Activated naive CD4-positive, alpha-beta T cell (primary cell): ENCODE measurements at places on chromosomes 2 and 18.

DNA sequence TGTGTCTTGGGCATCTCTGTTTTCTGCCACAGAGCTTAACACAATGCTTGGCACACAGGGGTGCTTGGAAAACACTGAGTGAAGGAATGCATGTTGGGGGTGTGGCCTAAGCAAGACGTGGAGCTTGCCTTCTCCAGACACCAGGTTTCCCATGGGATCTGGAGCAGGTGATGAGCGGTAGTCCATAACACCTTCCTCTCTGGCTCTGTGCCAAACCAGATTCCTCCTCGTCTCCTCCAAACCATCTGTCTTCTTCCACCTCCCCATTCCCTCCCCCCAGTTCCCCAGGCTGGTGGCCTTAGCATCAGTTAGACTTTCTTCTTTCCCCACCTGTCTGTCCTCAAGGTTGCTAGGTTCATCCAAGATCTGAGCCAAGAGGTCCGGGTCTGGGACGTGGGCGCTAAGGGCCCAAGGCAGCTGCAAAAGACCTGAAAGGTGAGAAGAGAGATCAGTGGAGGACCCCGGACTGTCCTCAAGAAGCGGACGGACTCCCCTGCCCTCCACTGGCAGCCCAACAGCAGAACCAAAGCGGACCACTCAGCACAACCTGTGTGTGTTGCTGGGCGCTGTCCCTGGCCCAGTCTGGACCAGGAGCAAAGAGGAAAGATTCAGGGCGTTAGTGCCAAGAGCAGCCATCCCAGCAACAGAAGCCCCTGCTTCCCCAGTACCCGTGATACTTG is 1.2 kb upstream of the ITM2C start:
- DNase-seq, result no peak

GRCh38 chr2:216698895-216699294 is 3.5 kb upstream of the IGFBP5 start:
- DNase-seq, result no peak

- no peak for DNase-seq
These were observed 50.6 kb downstream of the GALNT3 start for GRCh38 chr2:165743442-165743841.

DNA sequence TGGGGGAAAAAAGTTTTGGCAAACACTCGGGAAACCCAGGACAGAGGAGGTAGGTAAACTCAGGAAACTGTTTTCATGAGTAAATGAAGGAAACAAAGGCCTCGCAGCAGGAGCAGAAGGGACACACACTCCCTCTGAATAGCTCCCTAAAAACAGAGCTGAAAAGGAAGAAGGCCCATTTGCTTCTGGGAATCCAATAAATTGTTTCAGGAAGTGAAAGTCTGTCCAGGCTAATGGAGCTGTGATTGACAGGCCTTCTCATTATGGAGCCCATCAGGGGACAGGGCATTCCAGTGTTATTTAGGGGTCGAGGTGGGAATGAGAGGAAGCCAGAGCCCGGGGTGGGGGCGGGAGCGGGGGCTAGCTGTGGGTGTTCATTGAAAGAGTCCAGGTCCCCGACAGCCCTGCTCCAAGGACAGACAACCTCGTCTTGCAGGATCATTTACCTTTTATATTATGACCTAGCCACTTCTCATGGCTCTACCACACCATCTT is 81.2 kb downstream of the GBX2 start:
- no peak for DNase-seq

GRCh38 chr2:117833911-117834310 is 19.4 kb downstream of the DDX18 start:
- DNase-seq, result no peak

DNA sequence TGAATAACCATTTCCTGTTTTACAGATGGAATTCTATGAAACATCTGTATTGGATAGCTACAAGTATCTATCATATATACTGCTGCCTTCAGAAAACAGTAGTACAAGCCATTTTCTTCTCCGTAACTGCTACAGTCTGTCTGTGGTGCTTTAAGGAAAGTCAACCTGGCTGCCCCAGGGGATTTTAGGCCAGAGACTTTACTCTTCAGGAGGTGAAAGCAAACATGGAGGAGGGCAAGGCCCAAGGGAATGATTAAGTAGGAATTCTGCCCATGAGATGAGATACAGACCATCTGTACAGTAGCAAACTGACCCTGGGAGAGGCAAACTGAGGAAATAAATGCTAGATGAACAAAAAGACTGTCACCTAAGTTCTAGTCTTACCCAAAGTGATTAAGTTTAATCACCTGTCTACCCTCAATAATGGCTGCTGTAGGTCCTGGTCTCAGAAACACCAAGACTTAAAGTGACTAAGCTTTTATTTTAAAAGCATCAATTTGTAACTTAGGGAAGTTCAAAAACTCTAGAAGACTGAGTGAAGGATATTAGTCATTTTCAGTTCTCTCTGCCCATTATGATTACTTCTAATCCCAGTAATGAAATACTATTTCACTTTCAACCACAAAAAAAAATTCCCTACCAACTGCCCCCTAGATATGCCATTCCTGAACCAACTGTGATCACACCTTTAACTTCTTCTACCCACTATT is 14.8 kb downstream of the MBD2 start:
- no peak for DNase-seq

DNA sequence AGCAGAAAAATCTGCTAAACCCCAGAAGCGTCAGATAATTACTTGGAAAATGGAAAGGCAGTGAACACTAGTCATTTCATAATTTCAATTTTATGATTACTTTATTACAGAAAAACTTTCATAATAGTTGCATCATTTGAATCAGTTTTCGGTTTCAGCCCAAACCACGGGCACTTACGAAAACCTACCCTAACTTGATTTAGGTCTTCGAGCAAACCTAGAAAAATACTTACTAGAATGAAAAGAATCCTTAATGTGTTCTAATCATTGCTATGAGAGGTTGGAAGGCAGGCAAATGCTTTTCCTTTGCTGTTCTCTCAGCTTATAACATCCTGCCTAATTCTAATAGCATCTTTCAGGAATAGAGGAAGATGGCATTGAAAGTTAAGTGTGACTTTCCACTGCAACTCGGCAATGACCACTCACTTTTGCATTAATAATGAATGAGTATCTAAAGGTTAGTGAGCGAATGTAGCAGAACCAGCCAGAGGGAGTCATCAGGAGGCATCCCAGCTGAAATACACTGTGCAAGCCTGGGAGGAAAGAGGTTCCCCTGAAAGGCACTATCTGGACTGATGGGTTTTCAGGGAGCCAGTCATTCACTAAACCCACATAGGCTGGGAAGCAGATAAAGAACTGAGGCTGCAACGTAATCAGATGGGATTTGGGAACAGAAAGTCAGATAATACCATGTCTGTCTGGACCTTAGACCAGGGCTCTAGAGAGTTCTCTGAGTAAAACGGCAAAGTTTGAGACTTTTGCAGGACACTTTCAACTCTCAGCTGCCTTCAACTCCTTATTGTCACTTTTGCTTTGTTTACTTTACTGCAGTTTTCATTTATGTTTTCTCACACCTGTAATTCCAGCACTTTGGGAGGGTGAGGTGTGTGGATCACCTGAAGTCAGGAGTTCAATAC is 520.8 kb downstream of the RNF144A start:
- DNase-seq, result no peak

GRCh38 chr2:31141443-31142085 is 3.3 kb upstream of the GALNT14 start:
- no peak for DNase-seq

- no peak for DNase-seq
These were observed 335.0 kb upstream of the NT5C1B start for GRCh38 chr2:18924386-18924785.

DNA sequence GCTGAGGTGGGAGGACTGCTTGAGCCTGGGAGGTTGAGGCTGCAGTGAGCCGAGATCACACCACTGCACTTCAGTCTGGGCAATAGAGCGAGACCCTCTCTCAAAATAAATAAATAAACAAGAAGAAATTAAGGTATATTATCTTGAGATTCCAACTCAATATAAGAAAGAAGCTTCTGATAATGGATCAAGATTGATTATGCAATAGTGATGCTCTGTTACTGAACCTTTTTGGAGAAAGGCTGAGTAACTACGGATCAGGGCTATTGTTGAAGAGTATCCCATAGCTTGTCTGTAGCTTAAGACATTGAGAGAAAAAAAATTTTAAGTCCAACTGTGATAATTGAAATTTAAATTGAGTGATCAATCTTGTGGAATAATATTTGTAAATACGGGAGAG is 17.7 kb downstream of the GULP1 start:
- no peak for DNase-seq

DNA sequence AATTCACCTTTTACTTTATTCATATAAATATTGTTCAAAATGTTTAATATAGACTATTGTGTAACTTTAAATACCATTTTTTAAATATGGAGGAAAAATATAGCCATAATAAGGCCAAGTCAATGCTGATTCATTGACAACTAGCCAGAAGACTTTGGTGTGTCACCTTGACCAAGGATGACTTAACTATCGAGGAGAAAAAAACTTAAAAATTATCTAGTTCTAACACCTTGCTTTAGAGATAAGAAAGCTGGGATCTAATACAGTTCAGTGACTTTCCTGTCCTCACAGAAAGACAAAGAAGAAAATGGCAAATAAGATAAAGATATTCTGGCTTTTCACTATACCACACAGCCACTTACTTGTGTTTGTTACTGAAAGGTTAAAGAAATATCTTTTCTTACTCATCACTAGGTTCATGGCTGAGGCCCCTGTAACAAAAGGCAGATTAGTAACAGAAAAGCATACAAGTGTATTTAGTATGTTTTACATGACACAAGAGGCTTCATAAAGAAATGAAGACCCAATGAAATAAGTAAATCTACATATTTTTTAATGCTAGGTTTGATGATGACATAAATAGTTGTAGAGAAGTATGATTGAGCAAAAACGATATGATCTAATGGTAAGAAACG is 65.9 kb upstream of the LRRTM1 start:
- DNase-seq, result no peak

DNA sequence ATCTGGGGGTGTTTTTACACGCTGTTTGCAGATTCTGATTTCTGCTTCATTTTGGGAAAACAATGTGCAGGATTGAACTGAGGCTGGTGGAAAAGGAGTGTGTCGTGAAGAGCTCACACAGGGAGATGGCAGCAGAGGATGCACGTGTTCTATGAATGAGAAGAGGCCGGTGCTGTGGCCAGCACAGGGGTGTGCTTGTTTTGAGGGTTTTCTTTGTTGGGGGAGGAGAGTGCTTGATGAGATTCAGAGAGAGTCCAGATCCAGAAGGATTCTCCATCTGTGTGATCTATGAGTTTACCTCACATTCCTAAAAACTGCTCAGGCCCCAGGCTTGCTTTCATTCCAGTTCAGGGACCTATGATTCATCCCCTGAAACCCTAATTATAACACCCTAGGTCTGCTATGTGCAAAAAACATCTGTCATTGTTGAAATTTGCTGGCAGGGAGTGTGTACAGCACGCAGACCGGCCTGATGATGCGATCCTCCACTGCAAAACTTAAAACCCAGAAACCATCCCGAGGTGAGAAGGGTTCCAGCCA is 12.1 kb downstream of the TGFA start:
- no peak for DNase-seq

- DNase-seq, result no peak
These were observed 1.1 kb upstream of the MAB21L4 start for GRCh38 chr2:240896871-240897692.

GRCh38 chr2:126674075-126674744 is 18.3 kb downstream of the GYPC start:
- no peak for DNase-seq

GRCh38 chr2:112166806-112167499 is 28.8 kb downstream of the FBLN7 start:
- DNase-seq, result no peak

DNA sequence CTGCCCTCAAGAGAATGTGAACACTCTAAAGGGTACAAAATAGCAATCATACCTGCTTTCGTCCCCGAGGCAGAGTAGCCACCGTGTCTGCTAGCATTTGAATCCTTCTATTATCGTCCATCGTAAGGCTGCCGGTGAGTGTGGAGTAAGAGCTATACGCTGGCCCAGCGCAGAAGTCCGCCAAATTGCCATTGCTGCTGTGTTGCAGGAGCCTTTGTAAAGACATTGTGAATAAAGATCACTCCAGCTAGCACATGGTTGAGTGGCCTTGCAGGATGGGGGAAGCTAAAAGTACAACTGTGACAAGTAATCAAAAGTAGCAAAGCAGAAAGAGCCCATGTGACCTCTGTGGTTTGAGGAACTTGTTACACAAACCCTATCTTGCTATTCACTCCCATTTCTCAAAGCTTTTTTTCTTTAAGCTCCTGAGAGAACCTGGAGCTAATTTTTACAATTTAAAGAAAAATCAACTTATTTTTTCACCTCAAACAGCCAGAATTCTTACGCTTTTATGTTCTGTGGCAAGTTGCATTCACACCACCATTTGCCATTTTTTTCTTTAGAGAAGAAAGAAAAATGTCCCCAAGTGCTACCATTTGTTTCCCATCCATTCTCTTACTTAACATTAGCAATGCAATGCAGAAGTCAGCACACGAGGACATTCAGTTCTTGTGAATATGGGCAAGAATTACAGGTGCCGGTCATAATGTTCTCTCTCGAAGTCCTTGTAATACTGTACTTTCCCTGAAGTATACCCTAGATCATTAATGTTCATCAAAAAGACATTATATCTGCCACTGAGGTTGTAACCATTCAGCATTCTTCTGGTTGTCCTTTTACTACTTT is at the start of gene CYTIP:
Gene CYTIP, minus strand, starts transcription at position 295 of the 846 bp plus-strand sequence. Its CDS starts 69 bp downstream, at position 226.
- DNase-seq, result peak; percentile 45

GRCh38 chr18:48599391-48599790 is 60.6 kb downstream of the CTIF start:
- no peak for DNase-seq

DNA sequence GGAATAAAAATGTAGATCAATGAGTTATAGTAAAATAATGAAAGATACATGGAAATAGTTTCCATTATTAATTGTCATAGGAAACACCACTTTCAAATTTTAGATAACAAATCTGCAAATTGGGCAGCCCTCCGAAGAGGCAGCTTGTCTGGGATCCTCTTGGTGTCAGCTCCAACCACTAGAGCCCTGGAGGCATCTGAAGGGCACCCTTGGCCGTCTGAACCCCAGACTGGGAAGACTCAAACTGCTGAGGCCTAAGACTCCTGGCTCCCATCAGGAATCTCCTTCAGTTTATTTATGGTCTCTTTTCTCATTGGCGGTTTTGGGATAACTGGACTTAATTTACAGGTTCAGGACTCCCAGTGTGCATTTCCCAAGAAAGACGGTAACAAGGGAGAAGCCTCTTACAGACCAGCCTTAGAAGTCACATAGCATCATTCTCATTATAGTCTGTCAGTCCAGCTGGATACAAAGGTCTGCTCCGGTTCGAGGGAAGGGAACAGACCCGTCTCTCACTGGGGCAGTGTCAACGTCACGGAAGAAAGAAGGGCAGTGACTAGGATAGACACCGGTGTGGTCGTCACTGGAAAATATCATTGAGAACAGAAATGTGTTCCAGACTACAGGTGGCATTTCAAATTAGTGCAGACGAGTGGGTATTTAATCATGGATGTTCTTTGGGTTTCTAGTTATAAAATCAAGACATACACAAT is 390.7 kb upstream of the NETO1 start:
- DNase-seq, result no peak

GRCh38 chr18:53800171-53800570 is 424.3 kb downstream of the MBD2 start:
- no peak for DNase-seq
